ENCODE measurements at places on chromosomes 6 and 20.

DNA sequence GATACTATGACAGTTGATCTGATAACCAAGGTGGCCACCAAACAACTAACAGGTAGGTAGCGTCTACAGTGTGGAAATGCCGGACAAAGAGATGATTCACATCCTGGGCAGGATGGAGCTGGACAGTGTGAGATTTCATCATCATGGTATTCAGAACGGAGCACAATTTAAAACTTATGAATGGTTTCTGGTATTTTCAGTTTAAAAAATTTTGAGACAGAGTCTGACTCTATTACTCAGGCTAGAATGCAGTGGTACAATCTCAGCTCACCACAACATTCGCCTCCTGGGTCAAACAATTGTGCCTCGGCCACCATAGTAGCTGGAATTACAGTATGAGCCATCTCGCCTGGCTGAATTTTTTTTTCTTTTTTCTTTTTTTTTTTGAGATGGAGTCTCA, 43.8 kb downstream of the CEP57L1 start:
- DNase-seq, result no peak

DNA sequence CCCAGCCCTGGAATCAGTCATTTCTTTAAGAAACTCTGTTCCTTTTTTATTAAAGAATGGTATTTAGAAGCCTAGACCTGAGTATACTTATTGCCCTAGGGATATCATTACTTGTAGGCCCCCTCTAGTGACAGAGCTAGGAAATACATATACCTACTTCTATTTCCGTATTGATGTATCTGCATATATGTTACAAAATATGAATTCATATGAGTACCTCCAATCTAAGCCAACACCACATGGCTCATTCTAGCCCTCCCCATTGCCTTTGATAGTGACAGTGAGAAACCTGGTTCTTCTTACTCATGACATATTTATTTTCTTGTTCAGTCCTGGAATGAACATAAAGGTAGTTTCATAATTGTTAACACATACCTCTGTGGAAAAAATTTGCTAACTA, 137.2 kb downstream of the FARS2 start:
- peak; percentile 48 for DNase-seq

DNA sequence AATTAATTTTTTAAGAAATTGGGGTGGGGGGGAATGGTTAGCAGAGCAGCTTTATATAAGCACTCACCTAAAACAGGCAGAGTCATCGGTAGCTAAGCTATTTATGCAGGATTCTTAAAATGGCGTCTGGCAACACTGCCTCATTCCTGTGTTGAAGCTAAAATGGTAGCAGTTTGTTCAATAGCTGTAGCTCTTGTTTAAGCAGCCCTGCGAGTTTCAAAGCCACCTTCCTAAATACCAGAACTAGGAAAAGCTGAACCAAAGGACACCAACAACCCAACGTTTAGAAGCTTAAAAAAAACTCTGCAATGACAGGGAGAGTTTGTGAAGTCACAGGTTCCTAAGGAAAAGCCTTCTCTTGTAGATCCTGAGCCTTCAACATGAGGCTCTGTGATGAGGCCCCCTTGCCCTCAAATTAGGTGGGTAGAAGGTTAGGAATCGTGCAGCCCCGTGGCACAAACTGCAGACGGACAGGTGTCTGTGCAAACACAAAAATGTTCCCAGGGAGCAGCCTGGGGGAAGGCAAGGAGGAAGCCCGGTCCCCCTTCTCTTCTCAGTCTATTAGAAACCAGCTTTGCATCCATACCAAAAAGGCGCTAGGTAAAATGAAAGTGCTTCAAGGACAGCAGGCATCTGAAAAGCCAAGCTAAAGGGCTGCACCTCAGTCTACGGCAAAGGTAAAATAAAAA, 4.7 kb downstream of the ZMYND8 start:
- DNase-seq, result peak; percentile 10

- DNase-seq, result no peak
Measured at GRCh38 chr6:150932996-150933395, 67.5 kb downstream of the MTHFD1L start.

DNA sequence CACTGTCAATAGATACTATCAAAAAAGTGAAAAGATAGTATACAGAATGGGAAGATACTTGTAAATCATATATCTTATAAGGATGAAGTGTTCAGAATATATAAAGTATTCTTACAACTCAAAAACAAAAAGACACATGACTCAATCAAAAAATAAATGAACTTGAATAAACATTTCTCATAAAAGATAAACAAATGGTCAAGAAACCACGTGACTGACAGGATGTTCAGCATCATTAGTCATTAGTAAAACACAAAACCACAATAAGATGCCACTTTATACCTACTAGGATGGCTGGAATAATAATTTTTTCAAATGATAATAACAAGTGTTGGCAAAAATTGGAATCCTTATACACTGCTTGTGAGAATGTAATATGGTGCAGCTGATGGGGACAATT, 729.1 kb upstream of the HS3ST5 start:
- no peak for DNase-seq

GRCh38 chr6:21773576-21773968, 180.0 kb downstream of the SOX4 start:
- no peak for DNase-seq

- DNase-seq, result no peak
Measured at GRCh38 chr20:24827603-24828295, 121.3 kb upstream of the CST7 start.

DNA sequence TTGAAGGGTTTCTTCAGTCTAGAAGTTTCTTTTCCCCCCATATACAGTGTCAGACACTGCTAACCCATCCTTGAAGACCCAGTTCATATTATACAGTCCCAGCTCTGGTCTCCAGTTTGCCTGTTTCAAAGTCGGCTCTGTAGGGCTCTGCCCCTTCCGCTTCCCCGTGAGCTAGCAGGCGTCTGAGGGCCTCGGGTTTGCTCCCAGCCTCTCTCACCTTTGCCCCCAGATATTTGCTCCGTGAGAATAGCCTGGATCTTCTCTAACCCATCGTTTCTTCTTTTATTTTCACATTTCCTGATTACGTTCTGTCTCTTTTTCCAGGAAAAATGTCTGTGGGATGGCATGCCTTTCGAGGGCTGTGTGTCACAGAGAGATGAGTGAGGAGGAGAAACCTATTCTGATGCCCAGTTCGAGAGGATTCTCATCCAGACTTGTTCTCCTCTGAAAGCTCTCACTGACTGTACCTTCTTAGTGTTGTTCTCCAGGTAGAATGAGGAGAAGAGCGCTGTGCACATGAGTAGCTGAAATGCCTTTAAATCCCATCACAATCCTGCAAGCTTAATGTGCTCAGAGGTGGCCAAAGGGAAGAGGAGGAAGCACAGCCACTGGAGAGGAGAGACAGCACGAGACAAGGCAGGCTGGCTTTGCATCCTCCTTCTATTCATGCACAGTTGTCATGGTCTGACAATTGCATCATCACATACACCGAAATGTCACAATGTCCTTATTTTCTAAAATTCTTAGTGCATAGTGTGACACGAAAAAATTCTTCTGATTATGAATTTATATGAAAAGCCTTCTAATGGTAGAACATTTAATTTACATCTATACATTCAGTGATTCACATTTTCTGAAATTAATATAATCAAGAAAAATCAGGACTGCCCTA, 171.1 kb downstream of the FOXA2 start:
- no peak for DNase-seq

DNA sequence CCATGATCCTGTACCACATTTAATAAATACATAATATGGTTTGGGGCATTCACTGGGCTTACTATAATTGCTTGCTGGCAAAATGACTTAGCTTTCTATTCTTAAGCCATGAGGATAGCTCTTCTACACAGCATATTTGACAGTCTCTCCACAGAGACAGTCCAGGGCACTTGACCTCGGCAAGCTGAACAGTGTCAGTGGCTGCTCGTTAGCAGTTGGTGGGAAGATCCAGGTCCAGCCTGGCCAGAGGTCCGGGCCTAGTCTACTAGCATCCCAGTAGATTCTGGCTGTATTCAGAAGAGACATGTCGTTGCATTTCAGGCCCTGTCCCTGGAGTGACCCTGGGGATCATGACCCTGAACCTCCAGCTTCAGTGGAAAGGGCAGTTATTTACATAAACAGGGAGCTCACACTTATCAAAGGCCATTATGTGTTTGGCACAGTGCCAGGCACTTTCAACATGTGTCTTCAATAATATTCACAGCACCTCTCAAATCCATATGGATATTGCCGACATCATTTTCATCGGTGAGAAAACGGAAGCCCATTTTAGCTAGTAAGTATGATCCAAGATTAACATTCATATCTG, 139.0 kb downstream of the IMPG1 start:
- no peak for DNase-seq

DNA sequence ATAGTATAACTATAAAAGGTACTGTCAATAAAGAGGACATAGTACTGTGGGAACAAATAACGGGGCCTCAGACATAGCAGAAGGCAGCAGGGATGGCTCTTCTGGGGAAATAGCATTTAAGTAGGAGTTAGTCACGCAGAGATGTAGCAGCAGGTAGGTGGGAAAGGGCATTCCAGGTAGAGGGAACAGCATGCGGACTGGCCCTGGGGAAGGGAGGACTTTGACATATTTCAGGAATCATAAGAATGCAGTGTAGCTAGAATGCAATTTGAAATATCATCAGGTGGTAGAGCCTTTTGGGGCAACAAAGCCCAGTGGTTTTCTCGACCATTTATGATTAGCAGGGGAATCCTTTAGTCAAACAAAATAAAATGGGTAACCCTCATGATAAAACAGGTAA, 191.1 kb downstream of the SLC24A3 start:
- no peak for DNase-seq

DNA sequence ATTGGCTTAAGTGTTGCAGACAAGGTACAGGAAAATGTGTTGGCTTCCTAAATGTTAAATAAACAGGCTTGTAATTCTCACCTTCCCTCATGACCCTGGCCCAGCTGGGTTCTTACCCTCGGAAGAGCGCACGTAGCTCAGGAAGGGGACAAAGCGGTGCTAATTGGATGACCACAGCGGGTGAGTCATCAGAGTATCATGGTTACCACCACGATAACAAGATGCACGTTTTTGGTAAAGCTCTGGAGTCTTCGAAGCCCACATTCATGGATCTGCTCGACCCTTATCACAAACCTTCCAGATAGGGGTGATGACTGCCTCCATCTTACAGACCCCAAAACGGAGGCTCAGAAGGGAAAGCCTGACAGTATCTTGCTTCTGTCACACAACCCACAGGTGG, 32.8 kb downstream of the APCDD1L start:
- DNase-seq, result no peak

- DNase-seq, result no peak
Measured at GRCh38 chr6:35230950-35231349, 17.2 kb downstream of the SCUBE3 start.

DNA sequence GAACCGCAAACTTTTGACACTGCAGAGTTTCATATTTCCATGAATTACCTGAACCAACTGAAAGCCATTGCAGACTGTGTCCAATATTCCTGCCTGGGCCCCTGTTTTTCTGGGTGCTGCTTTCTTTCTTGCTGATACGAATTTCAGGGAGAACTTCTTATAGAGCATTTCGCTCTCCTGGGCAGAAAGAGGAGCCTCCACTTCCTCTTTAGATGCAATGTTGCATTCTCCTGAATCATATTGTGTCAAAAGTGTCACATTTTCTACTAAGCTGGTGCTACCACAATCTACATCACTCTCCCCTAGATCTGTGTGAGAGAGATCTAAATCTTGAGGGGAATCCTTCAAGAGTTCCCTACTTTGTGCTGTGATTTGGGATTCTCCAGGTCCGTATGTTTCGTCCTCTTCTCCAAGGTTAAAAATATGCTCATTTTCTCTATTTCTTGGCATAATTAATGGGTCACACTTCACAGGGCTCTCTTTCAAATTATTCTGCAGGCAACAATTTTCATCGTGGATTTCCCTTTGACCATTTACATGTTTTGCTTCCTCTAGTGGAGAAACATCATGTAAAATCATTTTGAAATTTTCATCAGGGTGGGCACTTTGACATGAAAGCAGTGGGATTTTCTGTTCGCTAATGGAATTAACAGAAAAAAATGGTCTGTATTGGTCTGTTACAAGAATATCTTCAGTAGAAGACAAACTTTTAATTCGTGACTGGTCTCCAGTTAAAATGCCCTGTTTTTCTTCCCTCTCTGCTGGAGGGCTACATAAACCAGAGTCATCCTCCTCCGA, 102.3 kb downstream of the DST start:
- DNase-seq, result no peak

- DNase-seq, result no peak
Measured at GRCh38 chr6:155117256-155117655, 122.1 kb downstream of the TIAM2 start.

DNA sequence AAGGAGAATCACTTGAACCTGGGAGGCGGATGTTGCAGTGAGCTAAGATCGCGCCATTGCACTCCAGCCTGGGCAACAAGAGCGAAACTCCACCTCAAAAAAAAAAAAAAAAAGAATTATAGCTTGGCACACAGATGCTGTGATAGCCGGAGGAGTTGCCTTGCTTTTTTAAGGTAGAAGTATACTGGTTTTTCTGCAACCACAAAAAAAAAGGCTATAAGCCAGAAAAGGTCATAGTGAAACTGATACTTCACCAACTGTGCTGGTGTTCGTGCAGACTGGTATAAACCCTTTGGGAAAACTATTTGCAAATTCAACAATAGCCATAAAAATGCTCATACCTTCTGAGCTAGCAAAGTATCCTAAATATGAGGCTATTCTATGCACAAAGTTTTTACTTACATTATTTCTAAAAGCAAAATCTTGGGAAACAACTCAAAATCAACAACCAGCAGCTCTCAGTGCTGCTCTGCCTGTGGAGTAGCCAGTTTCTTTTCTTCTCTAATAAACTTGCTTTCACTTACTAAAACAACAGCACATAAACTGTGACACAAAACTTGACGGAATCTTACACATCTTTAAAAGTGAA, 44.0 kb downstream of the B4GALT5 start:
- DNase-seq, result no peak

DNA sequence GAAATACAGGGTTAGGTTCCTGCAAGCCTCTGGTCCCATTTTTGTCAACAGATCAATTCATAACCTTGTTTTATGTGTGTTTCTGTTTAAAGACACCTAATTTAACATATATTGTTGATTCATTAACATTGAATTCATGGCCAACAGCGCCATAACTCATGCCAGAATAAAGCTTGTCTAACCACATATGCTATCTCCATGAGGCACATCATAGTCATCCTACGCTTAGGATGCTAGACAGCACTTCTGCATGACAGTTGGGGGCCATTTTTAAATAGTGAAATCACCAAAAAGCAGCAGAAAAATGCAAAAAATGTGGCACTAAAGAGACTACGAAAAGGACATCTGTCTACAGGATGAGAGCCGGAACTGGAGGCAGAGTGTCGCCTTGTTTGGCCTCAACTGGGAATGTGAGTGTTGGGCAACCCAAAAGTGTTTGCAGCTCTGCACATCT, 37.9 kb downstream of the TRAM2 start:
- DNase-seq, result no peak

GRCh38 chr6:15927531-15928225, 201.2 kb upstream of the MYLIP start:
- no peak for DNase-seq

- no peak for DNase-seq
Measured at GRCh38 chr6:26197933-26198721, 110.9 kb downstream of the HFE start.

GRCh38 chr6:53112404-53112803, 36.2 kb downstream of the GCM1 start:
- no peak for DNase-seq

- no peak for DNase-seq
Measured at GRCh38 chr6:151502499-151502898, 8.7 kb downstream of the CCDC170 start.

All from D341Med (cell line).